A549 treated with ZK216348 at 1 μM for 4 hours (cell line): ENCODE measurements at places on chromosomes 7 and 10. TPM values are rescaled to one million over a fixed set of nuclear protein-coding genes. Genes with fewer than 3 reads are reported as not detected.

The VWA2 gene
- not detected in 5 replicates for total RNA-seq

The CRTAC1 gene
- total RNA-seq: 1.0 to 1.4 TPM (median 1.2 TPM) in 5 replicates

The TDRD1 gene
- not detected in 5 replicates for total RNA-seq

The CDK14 gene
- total RNA-seq: 0.05 to 0.56 TPM (median 0.06 TPM) in 5 replicates

The TMEM178B gene
- 1.1 to 2.6 TPM (median 1.5 TPM) in 5 replicates for total RNA-seq

The TMEM140 gene
- 0.84 to 1.4 TPM (median 0.97 TPM) in 5 replicates for total RNA-seq

The ZFAND4 gene
- total RNA-seq: 3.9 to 6.6 TPM (median 5.2 TPM) in 5 replicates

The LRRTM3 gene
- total RNA-seq: not detected in 5 replicates

The SEMA3E gene
- total RNA-seq: 1.8 to 3.0 TPM (median 2.2 TPM) in 5 replicates

The DKK1 gene
- total RNA-seq: 411 to 612 TPM (median 463 TPM) in 5 replicates

The IRF5 gene
- 11.4 to 16.7 TPM (median 13.6 TPM) in 5 replicates for total RNA-seq

The HGF gene
- not detected in 5 replicates for total RNA-seq

The BBS9 gene
- total RNA-seq: 2.2 to 4.4 TPM (median 2.9 TPM) in 5 replicates

The TAS2R60 gene
- not detected in 5 replicates for total RNA-seq

The FGFBP3 gene
- total RNA-seq: 1.7 to 3.2 TPM (median 2.5 TPM) in 5 replicates

The GIMAP2 gene
- total RNA-seq: not detected in 5 replicates

The CYP2C18 gene
- 0.11 to 0.12 TPM in 2 of 5 replicates, not detected in the others for total RNA-seq

The WAPL gene
- 13.0 to 17.8 TPM (median 14.6 TPM) in 5 replicates for total RNA-seq

The BLNK gene
- not detected in 5 replicates for total RNA-seq

The SFRP5 gene
- 1.5 to 2.4 TPM (median 1.9 TPM) in 5 replicates for total RNA-seq

The SLC18A2 gene
- total RNA-seq: not detected in 5 replicates

The MORN4 gene
- 6.8 to 9.0 TPM (median 8.4 TPM) in 5 replicates for total RNA-seq

The TFR2 gene
- total RNA-seq: 1.6 to 3.1 TPM (median 2.5 TPM) in 5 replicates

The GPAM gene
- 4.3 to 7.2 TPM (median 6.6 TPM) in 5 replicates for total RNA-seq

The MYH16 gene
- 0.27 to 1.2 TPM (median 0.74 TPM) in 5 replicates for total RNA-seq

The CNNM1 gene
- 18.8 to 27.2 TPM (median 21.9 TPM) in 5 replicates for total RNA-seq

The LRWD1 gene
- total RNA-seq: 17.5 to 35.3 TPM (median 33.2 TPM) in 5 replicates

The GLI3 gene
- total RNA-seq: 0.09 to 0.47 TPM (median 0.27 TPM) in 5 replicates

The TRPV5 gene
- not detected in 5 replicates for total RNA-seq

The ZPBP gene
- not detected in 5 replicates for total RNA-seq

The OR2A12 gene
- not detected in 5 replicates for total RNA-seq

The ANKRD30A gene
- 0.33 to 1.0 TPM (median 0.80 TPM) in 5 replicates for total RNA-seq

The TACR2 gene
- 0.07 to 0.15 TPM (median 0.13 TPM) in 3 of 5 replicates, not detected in the others for total RNA-seq

The DLD gene
- total RNA-seq: 77.6 to 101 TPM (median 86.4 TPM) in 5 replicates

The NPY4R2 gene
- total RNA-seq: 11.9 to 38.3 TPM (median 28.0 TPM) in 5 replicates

The PON3 gene
- total RNA-seq: 33.5 to 45.3 TPM (median 34.6 TPM) in 5 replicates

The GRID1 gene
- 0.11 to 0.41 TPM (median 0.20 TPM) in 4 of 5 replicates, not detected in the other for total RNA-seq

The PAX4 gene
- total RNA-seq: not detected in 5 replicates

The PIK3CG gene
- not detected in 5 replicates for total RNA-seq

The ABCF2 gene
- total RNA-seq: 49.7 to 70.8 TPM (median 65.5 TPM) in 5 replicates

The MKX gene
- not detected in 5 replicates for total RNA-seq

The CALN1 gene
- not detected in 5 replicates for total RNA-seq

The NPSR1 gene
- not detected in 5 replicates for total RNA-seq

The MAGI2 gene
- 0.31 to 0.60 TPM (median 0.48 TPM) in 5 replicates for total RNA-seq

The ABCB1 gene
- 0.09 TPM in 1 of 5 replicates, not detected in the others for total RNA-seq

The GPR85 gene
- not detected in 5 replicates for total RNA-seq

The GIMAP5 gene
- total RNA-seq: 0.24 TPM in 1 of 5 replicates, not detected in the others

The PDE6C gene
- total RNA-seq: not detected in 5 replicates

The ASZ1 gene
- not detected in 5 replicates for total RNA-seq

The OR6B1 gene
- total RNA-seq: not detected in 5 replicates

The STEAP1B gene
- 0.16 to 0.23 TPM (median 0.18 TPM) in 3 of 5 replicates, not detected in the others for total RNA-seq

The KIF11 gene
- total RNA-seq: 23.7 to 46.9 TPM (median 35.8 TPM) in 5 replicates

The WDR86 gene
- 0.13 to 0.23 TPM (median 0.18 TPM) in 3 of 5 replicates, not detected in the others for total RNA-seq

The SSMEM1 gene
- total RNA-seq: not detected in 5 replicates
